Uterine smooth muscle cell (primary cell): ENCODE measurements at places on chromosomes 12 and 14. TPM values are rescaled to one million over a fixed set of nuclear protein-coding genes. Genes with fewer than 3 reads are reported as not detected.

FOXN4 gene
- not detected in 2 replicates for total RNA-seq

NR1H4 gene
- not detected in 2 replicates for total RNA-seq

TAS2R30 gene
- 6.5 and 9.1 TPM in 2 replicates for total RNA-seq

RASSF8 gene
- 118 and 128 TPM in 2 replicates for total RNA-seq

ACOT6 gene
- 0.12 TPM in 1 of 2 replicates, not detected in the other for total RNA-seq

MYBPC1 gene
- not detected in 2 replicates for total RNA-seq

COQ6 gene
- total RNA-seq = 20.7 and 29.7 TPM in 2 replicates

HOXC12 gene
- total RNA-seq = not detected in 2 replicates

SYT1 gene
- 1.7 and 2.3 TPM in 2 replicates for total RNA-seq

RFLNA gene
- total RNA-seq = 0.33 and 0.50 TPM in 2 replicates

DICER1 gene
- 23.0 and 31.3 TPM in 2 replicates for total RNA-seq

DDN gene
- 0.12 and 0.33 TPM in 2 replicates for total RNA-seq

ETFBKMT gene
- 3.3 and 5.9 TPM in 2 replicates for total RNA-seq

INTS13 gene
- total RNA-seq = 44.7 and 48.5 TPM in 2 replicates

ZDHHC22 gene
- not detected in 2 replicates for total RNA-seq

IKZF4 gene
- total RNA-seq = 1.5 TPM in 2 replicates

KCNH3 gene
- total RNA-seq = under 0.01 TPM in 1 of 2 replicates, not detected in the other

TBC1D30 gene
- 0.33 and 0.87 TPM in 2 replicates for total RNA-seq

CACNA1C gene
- 3.1 and 4.1 TPM in 2 replicates for total RNA-seq

GLIPR1L1 gene
- total RNA-seq = not detected in 2 replicates

SERPINA10 gene
- under 0.01 TPM in 1 of 2 replicates, not detected in the other for total RNA-seq

SERPINA1 gene
- total RNA-seq = 0.22 TPM in 1 of 2 replicates, not detected in the other

ZC2HC1C gene
- total RNA-seq = 1.8 and 1.9 TPM in 2 replicates

LRP1-AS gene
- total RNA-seq = not detected in 2 replicates

TSPAN8 gene
- 0.25 TPM in 1 of 2 replicates, not detected in the other for total RNA-seq

ADAMTS20 gene
- total RNA-seq = not detected in 2 replicates

NGDN gene
- total RNA-seq = 55.2 and 67.5 TPM in 2 replicates

LALBA gene
- total RNA-seq = not detected in 2 replicates

TCL1B gene
- not detected in 2 replicates for total RNA-seq

C12orf54 gene
- total RNA-seq = not detected in 2 replicates

VRTN gene
- not detected in 2 replicates for total RNA-seq

GPD1 gene
- total RNA-seq = 0.25 TPM in 1 of 2 replicates, not detected in the other

CCDC38 gene
- total RNA-seq = not detected in 2 replicates
